ENCODE measurements at places on chromosomes 4 and X.

- no peak for DNase-seq
These were observed 484 bp downstream of the CXCL2 start for GRCh38 chr4:74098427-74098994.

GRCh38 chr4:29009908-29010307 is 1710.3 kb upstream of the PCDH7 start:
- no peak for DNase-seq

DNA sequence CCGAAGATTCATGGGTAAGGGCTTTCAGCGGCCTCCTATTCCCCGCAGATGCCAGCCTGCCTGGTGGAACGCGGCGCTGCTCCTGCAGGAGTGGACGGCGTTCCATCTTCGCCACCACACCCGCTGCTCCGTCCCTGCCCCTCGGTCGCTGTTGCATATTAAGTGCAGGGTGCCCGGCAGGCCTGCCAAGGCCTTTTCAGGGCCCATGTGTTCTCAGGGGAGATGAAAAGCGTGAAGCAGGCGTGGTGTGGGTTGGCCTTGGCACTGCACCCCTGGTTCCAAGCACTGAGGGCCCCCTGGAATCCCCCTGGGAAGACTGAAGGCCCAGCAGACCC is 52.0 kb downstream of the SORCS2 start:
- DNase-seq, result no peak

GRCh38 chrX:153505361-153505760 is 10.6 kb downstream of the BGN start:
- no peak for DNase-seq

DNA sequence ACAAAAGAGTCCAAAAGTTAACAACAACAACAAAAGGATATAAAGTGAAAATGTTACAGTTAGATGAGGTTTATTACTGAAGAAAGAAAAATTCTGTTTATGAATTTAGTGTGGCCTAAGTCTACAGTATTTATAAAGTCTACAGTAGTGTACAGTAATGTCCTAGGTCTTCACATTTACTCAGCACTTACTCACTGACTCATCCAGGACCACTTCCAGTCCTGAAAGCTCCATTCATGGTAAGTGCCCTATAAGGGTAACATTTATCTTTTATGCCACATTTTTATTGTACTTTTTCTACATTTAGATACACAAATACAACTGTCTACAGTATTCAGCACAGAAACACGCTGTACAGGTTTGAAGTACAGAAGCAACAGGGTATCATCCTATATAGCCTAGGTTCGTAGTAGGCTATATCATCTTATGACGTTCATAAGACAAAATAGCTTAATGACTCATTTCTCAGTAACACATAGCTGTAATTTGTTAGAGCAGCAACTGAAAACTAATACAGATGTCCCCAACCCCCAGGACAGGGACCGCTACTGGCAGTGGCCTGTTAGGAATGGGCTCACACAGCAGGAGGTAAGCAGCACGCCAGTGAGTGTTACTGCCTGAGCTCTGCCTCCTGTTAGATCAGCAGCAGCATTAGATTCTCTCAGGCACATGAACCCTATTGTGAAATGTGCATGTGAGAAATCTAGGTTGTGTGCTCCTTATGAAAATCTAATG is 61.3 kb downstream of the CENPC start:
- DNase-seq, result no peak

GRCh38 chr4:11424000-11424399 is 4.7 kb downstream of the HS3ST1 start:
- no peak for DNase-seq

DNA sequence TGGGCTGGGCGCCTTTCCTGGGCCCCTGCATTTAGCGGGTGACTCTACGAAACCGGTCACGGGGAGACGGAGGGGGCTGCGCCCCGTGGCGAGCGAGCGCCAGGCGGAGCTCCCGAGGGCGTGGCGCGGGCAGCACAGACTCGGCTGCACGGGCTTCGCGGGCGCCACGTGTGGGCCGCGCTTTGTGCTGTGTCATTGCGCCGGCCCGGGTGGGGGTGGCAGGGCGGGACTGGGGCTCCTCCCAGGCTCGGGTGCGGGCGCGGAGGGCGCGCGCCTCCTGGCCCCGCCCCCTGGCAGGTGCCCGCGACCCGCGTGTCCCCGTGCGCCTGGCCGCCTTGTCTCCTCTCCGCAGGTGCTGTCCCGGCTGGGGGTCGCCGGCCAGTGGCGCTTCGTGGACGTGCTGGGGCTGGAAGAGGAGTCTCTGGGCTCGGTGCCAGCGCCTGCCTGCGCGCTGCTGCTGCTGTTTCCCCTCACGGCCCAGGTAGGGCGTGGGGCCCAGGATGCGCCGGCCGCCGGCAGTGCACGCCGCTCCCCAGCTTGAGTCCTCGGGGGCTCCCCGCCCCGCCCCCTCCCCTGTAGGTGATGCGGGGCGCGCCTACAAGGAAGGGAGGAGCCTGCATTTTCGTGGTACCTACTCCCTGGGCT is 651 bp downstream of the UCHL1 start:
- no peak for DNase-seq

DNA sequence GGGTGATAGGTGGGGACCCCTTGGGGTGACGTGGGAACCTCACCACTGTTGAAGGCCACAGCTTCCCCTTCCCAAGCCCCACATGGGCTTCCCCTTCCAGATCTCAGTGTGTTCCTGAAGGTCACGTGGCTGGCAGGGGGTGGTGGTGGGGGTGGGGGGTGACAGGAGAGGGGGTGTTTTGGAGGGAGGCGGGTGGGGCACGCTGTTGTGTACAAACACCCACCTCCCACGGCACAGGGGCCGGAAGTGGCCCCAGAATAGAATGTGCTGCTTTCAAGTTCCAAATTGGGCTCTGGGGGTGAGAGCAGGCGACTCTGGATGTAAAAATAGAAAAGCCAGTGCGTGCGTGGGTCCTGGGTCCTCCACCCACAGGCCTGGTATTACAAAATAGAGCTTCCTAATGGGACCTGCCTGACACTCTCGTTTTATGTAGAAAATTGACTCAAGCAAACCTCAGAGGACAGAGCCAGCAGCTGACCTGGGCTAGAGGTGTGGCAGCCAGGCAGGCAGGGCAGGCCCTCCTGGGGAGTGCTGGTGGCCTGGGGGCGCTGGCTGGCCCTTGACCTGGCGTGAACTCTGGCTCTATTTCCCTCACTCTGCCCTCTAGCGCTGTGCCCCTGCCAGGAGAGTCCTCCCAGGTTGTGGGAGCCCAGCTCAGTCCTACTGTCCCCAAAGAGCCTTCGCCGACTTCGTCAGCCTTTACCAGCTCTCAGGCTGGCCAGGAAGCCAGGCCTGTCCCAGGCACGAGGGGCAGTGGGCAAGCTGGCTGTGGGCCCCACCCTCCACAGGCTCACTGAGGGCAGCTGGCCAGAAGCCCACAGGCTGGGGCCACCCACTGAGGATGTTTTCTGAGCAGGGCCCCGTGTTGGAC is 5.4 kb upstream of the SH3BP2 start:
- DNase-seq, result no peak

GRCh38 chr4:8939160-8939839 is 67.7 kb upstream of the HMX1 start:
- no peak for DNase-seq

GRCh38 chr4:84644087-84644486 is 61.2 kb downstream of the CDS1 start:
- DNase-seq, result no peak

DNA sequence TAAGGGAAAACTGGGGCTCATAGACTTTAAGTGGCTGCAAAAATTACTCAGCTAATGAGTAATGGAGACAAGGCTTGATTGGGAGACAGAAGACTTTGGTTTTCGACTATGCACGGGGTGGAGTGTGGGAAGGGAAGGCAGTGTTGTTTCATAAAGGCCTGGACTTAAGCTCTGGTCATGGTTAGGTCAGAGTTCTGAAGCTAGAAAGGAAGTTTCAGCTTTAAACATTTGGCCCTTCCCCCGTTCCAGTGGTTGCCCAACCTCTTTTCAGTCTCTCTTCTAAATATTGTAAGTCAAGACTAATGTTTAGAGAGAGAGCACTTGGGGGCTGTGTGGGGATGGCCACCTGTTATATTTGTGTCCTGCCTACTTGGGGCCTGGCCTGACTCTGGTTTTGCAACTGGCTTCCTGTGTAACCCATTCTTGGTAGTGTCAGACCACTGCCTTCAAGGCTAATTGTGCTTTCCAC is 21.0 kb downstream of the MSN start:
- no peak for DNase-seq

GRCh38 chr4:84623661-84624060 is 40.7 kb downstream of the CDS1 start:
- DNase-seq, result no peak

DNA sequence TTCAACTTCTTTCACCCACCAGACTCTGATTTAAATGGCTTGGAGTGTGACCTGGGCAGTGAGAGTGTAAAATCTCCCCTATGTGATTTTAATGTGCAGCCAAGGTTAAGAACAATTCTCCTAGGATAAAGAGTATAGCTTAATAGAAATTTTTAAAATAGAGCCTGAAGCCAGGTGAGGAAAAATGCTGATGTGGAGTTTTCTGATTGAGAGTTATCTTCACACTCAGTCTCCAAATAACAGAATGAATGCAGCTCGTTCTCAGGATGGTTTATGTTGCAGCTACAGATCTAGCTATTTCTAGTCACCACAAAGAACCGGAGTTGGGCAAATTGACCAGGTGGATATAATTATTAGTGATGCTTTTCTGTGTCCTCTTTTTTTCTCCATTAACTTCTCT is 70.7 kb downstream of the MOSPD2 start:
- DNase-seq, result no peak

DNA sequence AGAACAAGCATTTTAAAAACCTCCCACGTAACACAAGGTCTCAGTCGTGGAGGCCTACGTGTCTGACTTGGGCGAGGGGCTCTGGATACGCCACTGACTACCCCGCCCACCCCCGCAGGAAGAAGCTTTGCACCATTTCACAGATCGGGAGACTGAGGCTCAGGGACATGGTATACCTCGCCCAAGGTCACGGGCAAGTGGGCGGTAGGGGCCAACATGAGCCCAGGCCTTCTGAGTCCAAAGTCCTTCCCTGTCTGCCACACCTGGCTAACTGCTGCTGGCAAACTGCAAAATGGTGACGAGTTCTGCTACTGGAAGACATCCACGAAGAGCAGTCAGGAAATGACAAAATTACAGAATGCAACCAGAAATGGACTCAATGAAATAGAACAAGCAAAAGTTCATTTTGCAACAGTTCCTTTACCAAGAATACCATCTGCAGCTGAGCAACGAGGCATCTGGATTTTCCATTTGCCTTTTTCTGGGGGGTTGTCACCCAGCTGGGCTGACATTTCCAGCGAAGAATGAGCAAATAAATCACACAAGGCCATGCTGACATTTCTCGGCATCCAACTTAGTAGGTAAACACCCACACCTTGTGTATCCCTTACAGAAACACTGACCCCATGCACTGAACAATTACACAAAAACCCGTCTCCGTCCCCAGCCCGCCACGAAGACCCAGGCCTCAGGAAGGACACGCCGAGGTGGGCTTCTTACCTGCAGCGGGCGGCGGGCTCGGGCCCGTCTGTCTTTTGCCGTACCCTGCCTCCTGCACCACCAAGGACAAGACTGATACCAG is 70.2 kb upstream of the AFAP1 start:
- no peak for DNase-seq

- DNase-seq, result no peak
These were observed 210.0 kb upstream of the STK26 start for GRCh38 chrX:131812847-131813825.

- no peak for DNase-seq
These were observed 4.0 kb downstream of the PLCXD1 start for GRCh38 chrX:285076-285677.

DNA sequence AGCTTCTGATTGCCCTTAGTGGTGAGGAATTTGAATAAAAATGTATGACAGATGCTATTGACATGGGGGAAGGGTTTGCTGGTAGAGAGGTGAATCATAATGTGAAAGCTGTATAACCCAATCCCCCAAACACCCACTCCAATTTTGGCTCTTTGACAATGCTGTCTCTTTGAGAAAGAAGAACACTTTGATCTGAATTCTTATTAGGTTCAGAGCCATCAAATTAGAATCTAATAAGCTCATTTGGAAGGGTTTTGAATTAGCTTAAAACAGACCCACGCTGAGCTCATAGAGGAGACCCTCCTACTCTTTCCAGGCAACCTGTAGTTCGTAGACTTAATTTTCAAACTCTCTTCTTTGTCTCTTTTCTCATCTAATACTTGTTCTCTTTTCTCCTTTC is 416.6 kb upstream of the ARX start:
- DNase-seq, result no peak

DNA sequence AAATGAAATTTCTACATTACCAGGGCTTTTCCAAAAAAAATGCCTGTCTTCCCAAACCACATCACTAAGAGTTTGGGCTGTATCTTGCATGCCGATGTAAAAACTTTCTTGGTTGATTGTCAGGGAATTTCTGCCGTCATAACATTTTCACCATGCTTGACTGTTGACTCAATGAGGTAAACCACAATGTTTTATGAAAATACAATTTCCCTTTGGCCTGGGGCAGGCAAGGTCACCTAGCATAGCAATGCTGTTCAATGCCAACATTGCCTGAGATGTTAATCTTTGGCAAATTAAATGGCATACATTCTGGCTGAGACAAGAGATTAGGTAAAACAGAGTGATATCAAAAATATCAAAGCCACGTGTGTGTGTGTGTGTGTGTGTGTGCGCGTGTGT is 137.1 kb upstream of the TBL1X start:
- no peak for DNase-seq

- no peak for DNase-seq
These were observed 63.3 kb downstream of the AFAP1 start for GRCh38 chr4:7876201-7876875.

GRCh38 chr4:73211968-73212367 is 46.6 kb downstream of the ANKRD17 start:
- DNase-seq, result no peak

DNA sequence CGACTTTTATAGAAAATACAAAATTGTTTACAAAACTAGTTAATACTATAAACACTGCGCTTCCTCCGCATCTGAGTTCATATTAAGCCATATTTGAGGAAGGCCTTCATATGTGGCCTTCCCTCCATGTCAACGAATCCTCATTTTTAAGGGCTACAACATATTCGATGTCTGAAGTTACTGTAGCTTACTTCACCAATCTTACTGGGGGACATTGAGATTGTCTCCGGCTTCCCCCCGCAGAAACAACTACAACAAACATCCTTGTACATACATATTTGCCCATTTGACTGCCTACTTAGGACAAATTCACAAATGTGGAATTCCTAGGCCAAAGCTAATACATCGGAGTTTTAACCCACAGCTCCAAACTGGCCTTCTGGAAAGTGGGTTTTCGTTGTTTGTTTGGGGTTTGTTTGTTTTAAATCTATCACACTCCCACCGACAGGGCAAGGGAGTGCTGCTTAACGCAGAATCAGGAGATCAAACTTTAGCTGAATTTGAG is 581 bp upstream of the FAM114A1 start:
- DNase-seq, result no peak

GRCh38 chr4:32396507-32397070 is 1676.4 kb downstream of the PCDH7 start:
- no peak for DNase-seq

GRCh38 chr4:53197772-53198142 is 168.1 kb downstream of the SCFD2 start:
- DNase-seq, result no peak
